ENCODE measurements at places on chromosomes 5 and 9.

DNA sequence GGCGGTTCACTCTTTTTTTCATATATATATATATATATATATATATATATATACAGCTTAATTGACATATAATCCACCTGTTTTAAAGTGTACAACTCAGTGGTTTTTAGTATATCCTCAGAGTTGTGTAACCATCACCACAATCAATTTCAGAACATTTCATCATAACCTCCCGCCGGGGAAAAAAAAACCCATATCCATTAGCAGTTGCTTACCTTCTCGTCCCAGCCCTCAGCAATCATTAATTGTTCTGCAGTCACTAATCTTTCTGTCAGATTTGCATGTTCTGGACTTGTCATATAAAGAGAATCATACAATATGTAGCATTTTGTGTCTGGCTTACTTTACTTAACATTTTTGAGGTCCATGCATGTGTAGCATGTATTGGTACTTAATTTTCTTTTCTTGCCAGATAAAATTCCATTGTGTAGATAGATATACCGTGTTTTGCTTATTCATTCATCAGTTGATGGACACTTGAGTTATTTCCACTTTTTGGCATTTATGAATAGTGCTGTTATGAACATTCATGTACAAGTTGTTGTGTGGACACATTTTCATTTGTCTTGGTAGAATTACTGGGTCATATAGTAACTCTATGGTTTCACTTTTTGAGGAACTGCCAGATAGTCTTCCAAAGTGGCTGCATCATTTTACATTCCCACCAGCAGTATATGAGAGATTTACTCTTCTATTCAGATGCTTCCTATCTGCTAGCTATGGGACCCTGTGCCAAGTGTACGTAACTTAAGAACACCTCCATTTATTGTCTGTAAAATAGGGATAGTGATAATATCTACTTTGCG, 3.5 kb upstream of the RNF145 start:
- no peak for DNase-seq

GRCh38 chr5:127650022-127650421, 1.1 kb downstream of the CTXN3 start:
- DNase-seq = no peak

DNA sequence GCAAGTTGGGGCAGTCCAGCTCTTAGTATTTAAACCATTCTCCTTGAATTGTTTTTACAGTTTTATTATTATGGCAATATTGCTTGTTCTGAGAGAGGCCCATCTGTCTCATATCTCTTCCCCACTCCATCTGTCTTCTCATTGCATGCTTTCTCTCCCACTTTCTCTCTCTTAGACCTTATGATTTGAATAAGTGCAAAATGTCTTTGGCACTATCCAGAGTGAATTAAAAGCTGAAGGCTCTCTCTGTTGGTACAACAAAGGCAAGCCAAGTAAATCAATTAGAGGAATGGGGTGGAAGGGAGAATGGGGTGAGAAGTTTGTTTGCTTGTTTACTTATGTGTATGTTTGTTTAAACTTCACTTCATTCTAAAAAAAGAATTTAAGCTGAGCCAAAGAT, 195.3 kb upstream of the RFX3 start:
- peak; percentile 36 for DNase-seq

GRCh38 chr9:133787754-133788025, 49.5 kb upstream of the SARDH start:
- DNase-seq = no peak

DNA sequence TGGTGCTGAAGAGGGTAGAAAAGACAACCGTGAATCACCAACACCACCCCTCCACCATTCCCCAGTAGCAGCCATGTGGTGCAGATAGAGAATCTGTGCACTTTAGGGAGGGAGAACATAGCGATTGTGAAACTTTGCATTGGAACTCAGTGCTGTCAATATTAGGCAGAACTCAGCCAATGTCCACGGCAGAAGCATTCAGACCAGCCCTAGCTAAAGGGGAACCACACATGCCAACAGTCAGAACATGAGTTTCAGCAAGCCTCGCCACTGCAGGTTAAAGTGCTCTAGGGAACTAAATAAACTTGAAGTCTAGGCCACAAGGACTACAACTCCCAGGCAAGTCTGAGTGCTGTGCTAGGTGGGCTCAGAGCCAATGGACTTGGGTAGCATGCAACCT, 38.5 kb upstream of the DEPDC1B start:
- no peak for DNase-seq

GRCh38 chr5:52738095-52738506, 49.6 kb upstream of the ITGA1 start:
- no peak for DNase-seq

DNA sequence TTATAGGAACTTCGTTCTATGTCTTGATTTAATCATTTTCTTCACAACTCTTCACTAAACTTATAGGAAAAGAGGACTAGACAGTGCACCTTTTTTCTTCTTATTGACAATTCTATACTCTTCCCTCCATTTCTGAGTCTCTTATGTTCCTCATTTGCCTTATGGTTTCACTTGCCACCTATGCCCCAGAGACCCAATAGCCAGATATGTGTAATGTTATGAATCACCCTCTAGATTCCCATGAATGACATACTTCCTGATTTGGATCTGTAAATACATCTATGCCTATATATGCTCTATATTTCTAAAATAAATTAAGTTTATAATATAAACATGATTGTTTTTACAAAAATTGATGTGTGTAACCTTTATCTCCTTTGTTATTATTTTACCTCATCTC, 514.1 kb upstream of the MEF2C start:
- no peak for DNase-seq

GRCh38 chr9:2234371-2234893, 219.3 kb downstream of the SMARCA2 start:
- peak; percentile 74 for DNase-seq

- DNase-seq = peak; percentile 35
Observed at GRCh38 chr5:79189439-79190234, 46.3 kb upstream of the JMY start.

DNA sequence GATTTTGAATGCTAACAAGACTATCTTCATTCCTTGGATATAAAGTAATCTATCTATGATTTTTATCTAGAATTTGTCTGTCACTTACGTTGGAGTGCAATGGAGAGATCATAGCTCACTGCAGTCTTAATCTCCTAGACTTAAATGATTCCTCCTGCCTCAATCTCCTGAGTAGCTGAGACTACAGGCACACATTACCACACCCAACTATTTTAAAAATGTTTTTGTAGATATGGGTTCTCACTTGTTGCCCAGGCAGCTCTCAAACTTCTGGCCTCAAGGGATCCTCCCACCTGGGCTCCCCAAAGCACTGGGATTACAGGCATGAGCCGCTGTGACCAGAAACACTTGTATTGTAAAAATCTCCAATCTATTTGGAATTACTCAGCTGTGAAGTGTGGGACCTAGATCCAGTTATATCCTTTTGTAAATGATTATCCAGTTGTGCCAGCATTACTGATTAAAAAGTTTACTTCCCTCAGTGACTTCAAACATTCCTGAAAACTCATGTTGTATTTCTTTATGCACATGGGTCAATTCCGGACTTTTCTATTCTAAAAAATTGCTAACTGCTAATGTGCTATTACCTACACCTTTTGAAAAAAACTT, 1793.8 kb upstream of the WWC1 start:
- DNase-seq = no peak

GRCh38 chr5:53479590-53480415, 626 bp upstream of the FST start:
- DNase-seq = peak; percentile 3

DNA sequence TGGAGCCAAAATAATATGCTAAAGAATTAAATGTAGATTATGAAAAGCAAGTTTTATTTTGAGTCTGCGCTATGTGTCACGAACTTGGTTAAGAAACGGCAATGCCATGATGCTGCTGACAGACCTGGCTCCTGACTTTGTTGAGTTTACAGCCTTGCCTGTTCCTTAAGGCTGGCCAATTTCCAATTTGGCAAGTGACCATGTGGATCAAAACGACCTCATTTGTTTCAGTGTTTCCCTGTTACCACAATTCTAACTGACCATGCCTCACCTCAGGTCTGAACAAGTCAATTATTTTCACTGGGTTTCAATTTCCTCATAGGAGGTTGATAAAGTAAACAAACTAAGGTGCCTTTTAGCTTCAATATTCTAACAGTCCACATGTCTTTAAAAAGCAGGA, 461.4 kb downstream of the ZNF608 start:
- DNase-seq = no peak

DNA sequence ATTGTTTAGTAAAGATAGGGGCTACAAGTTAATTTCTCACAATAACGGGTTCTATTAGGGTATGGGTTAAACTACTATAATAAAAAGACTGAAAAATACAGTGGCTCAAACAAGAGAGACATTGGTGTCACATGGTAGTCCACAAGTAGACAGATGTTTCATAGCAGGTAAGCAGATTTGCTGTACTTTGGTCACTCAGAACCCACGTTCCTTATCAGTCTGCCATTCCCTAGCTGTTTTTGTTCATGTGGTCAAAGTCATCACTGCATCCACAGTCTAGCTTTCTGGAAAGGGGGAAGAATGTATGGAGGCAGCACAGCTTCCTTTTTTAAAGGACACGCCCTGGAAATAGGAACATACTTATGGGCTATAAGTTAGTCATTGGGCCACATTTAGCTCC, 73.0 kb downstream of the SLC12A2 start:
- no peak for DNase-seq

DNA sequence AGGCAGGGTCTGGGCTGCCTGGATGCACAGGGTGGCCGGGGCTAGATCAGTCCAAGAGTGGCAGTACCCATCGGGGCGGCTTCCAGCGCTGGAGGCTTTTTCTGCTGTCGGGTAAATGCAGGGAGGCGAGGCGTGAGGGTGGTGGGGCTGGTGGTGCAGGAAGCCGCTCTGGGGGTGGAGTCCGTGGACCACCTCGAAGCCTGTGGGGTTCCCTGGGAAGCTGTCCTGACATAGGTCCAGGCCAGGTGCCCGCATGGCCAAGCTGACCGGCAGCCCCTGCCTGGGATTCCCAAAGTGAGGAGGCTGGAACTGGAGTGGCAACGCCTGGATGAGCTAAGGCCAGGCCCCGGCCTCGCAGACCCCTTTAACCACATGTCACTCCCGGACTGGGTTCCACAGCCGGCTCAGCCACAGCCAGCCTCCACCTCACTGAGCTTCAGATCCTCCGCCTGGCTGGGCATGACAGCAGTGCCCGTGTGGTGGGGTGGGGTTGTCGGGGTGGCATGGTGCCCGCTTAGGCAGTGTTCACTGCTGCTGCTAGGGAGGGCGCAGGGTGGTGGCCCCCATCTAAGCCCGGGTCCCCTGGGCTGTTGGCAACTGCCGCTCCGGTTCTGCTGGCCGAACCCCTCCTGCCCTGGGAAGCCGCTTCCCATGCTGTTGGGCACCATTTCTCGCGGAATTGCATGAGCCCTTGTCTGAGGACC, 1.4 kb upstream of the QRFP start:
- DNase-seq = no peak

- no peak for DNase-seq
Observed at GRCh38 chr5:172388246-172388733, 66.0 kb downstream of the SH3PXD2B start.

All from NCI-H446 treated with DMSO at 0.1 percent for 48 hours (cell line).